Left colon (tissue), 2 donors: ENCODE measurements at places on chromosomes 2 and 18.
A peak's percentile ranks its signal among the peaks of the same experiment; 100 is the strongest.

- no peak for DNase-seq
Observed at GRCh38 chr2:151914989-151915628, 86.9 kb upstream of the ARL5A start.

DNA sequence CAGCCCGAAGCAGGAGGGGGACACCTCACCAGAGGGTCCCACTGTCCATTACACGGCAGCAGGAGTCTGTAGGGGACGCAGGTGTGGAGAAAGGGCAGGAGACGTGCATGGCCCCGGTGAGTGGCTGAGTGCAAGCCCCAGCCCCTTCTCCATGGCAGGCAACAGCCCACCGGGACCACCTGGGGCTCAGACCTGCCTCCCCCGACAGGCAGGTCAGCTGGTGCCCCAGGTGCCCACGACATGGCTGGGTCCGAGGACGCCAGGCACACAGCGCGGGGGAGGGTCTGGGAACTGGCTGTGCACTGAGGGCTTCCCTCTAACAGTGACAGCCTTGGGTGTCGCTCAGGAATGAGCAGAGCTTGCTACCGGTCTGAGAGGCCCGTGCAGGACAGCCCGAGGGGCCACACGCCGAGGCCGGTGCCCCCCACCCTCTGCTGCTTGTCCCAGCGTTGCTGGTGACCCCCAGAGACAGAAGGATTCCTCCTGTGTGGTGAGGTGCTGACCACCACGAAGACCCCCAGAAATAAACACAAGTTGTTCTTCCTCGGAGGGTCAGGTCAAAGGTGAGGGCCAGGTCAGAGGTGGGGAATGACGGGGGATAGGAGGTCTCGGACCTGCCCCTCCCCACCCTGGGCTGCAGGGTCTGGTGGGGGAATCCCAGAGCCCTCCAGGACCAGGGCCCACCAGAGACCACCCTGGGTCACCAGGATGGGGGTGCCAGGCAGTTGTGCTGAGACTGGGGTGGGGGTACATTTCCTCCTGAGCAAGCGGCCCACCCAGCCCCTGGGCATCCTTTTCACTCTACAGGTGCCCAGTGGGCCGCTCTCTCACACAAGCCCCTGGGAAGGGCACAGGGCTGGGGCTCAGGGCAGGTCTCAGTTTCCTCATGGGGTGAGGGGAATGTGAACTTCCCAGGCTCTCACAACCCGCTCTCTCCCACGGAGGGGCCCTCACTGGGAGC, 50.6 kb downstream of the SLC66A2 start:
- peak; percentile 20 for DNase-seq

DNA sequence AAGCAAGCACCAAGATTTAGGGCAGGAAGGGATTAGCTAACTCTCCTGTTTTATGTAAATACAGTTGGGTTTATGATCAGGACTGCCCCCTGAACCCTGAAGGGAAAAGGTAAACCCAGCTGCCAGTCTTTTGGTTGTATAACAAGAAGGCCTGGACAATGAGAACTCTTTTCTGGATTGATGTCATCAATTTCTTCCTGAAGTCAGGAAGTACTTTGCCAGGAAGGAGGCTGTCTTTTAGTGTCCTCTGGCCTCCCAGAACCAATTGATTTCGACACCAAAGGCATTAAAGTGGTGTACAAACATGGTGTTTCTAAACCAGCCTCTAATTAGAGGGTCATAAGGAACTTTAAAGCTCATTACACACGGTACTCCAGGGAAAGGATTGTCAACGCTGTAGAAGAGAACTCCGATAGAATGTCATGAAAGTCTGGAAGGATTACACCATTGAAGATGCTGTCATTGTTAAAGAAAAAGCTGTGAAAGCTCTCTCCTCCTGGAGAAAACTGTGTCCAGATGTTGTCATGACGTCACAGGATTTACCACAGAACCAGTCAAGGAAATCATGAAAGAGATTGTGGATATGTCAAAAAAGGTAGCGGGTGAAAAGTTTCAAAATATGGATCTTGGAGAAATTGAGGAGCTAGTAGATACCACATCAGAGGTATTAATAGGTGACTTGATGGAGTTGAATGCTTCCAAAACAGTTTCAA, 78.8 kb downstream of the ANKRD12 start:
- no peak for DNase-seq

DNA sequence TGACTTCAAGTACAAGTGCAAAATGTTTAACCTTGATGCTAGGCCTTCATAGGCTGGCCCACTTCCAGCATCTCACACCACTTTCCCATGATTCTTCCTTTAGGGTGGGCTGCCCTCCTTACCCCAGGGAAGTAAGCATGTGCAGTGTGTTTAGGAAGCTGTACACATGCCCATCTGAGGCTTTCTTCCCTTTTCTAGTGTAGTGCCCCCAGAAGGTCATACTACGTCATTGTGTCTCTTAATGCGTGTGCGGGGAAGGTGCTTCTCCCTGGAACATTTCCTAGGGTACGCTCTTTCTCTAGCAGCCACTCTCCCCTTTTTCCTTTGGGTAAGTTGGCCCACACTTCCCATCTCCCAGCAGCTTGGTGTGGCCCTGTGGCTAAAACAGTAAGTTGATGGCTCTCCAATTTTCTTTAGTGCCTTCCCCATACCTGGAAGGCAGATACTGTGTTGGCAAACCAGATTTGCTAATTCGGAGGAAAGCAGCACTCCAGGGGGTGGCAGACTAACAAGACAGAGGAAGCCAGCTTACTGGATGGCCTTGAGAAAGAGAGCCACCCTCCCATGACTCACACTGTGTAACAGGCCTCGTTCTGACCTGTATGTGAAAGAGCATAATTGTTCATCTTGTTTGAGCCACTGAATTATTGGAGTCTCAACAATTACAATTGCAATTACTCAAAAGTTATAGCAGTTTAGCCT, 1.1 kb upstream of the SULT6B1 start:
- no peak for DNase-seq

DNA sequence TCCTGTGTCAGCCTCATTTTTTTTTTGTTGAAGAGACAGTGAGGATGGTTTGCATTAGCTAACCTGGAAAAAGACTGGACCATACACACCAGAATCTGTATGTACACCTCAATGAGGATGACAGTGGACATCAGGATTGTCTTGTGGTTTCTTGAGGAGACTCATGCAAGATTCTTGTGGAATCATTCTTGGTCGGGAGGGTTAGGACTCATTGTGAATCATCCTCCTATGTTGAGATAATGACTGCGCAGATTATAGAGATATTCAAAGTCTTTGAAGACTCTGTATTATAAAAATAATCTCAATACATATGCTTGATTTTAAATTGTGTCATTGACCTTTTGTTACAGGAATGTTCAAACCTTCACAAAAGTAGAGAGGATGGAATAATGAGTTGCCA, 49.1 kb upstream of the DOCK10 start:
- no peak for DNase-seq

- DNase-seq = no peak
Observed at GRCh38 chr2:134083548-134083947, 170.3 kb upstream of the MGAT5 start.

- DNase-seq = no peak
Observed at GRCh38 chr2:132670496-132671150, 618 bp upstream of the LYPD1 start.

GRCh38 chr18:34808389-34808788, 98.3 kb downstream of the DTNA start:
- no peak for DNase-seq

DNA sequence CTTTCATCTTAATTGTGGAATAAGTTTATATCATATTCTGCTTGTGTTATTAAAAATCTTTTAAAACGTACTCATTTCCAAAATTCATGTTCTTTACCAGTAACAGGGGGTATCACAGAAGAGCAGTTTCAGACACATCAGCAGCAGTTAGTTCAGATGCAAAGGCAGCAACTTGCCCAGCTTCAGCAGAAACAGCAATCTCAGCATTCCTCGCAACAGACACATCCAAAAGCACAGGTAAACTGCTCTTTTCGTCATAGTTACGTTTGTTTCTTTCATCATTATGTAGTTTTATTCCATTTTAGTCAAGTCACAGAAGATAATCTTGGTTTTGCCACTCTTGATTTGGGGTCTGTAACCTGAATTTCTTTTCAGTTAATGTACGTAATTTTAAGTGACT, 93.5 kb upstream of the KIF5C start:
- no peak for DNase-seq

GRCh38 chr2:30374380-30374779, 72.7 kb upstream of the LCLAT1 start:
- DNase-seq = no peak

- no peak for DNase-seq
Observed at GRCh38 chr2:237154082-237154638, 68.5 kb downstream of the COPS8 start.

DNA sequence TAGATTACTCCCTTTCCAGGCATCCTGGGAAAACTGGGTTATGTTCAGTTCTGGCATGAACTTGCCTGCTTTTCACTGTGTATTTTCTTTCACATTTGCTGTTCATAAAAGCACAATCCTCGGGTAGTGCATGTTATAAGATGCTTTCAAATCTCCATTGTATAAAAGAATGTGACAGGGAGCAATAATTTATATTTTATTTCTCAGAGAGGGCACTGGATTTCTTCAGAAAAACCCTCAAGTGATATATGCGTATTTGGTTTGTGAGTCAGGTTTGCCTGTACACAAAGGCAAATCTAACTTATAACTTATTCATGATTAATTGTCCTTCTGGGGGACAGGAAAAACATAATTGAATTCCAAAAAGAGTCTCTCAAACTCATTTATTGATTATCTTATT, 440.7 kb upstream of the MMADHC start:
- no peak for DNase-seq

GRCh38 chr18:27636576-27637085, 451.5 kb upstream of the CHST9 start:
- no peak for DNase-seq

GRCh38 chr2:43210125-43210466, 16.3 kb downstream of the ZFP36L2 start:
- DNase-seq = no peak

DNA sequence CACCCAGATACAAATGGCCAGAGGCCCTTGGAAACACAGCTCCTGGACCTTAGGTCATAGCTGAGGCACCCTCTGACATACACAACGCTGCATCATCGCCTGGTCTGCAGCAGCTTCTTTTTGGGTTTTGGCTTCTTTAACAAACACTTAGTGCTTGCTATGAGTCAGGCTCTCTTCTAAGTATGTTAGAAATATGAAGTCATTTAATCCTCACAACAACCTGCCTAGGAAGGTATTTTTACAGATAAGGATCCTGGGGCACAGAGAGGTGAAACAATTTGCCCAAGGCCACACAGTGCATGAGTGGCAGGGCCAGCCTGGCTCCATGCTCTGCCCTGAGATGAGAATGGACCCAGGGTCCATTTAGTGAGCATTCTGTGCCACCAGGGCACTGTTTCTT, 96.6 kb downstream of the TMEM17 start:
- no peak for DNase-seq

GRCh38 chr18:46660957-46661749, 4.1 kb upstream of the LOXHD1 start:
- DNase-seq = no peak

DNA sequence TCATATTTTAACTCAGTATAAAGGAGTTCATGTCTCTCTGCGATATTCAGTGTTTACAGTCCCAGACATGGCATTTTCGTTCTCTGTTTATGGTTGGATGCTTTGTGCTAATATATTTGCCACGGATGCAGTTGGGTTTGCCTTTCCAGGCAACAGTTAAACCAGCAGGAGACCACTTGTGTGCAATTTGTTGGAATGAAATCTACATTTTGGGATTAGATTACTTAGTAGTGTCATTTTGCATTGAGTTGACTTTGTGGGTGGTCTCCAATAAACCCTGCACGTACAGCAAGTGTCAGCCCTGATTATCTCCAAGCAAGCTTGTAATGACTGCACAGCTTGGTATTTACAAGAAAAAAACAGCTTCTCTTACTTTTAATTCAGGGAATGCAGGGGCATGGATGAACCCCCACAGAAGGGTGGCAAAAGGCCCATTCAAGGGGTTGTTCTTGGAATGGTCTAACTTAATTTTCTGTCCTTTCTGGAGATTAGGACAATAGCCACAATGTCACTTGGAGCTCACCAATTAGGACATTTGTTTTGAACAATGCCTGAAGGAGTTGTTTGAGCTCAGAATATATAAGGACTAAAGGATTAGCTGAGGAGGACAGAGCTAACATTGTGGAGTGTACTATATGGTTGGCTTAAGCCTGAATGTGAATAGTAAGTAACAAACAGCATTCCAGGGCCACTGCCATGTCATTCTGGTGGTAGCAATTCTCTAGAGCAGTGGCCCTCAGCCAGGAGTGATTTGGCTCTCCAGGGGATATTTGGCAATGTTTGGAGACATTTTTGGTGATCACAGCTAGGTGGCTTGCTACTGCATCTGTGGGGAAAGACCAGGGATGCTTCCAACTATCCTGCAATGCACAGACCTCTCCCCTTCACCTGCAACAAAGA, 121.5 kb downstream of the SLC4A3 start:
- DNase-seq = no peak

GRCh38 chr2:227613272-227613660, 1.4 kb downstream of the SCYGR3 start:
- DNase-seq = peak; percentile 36

DNA sequence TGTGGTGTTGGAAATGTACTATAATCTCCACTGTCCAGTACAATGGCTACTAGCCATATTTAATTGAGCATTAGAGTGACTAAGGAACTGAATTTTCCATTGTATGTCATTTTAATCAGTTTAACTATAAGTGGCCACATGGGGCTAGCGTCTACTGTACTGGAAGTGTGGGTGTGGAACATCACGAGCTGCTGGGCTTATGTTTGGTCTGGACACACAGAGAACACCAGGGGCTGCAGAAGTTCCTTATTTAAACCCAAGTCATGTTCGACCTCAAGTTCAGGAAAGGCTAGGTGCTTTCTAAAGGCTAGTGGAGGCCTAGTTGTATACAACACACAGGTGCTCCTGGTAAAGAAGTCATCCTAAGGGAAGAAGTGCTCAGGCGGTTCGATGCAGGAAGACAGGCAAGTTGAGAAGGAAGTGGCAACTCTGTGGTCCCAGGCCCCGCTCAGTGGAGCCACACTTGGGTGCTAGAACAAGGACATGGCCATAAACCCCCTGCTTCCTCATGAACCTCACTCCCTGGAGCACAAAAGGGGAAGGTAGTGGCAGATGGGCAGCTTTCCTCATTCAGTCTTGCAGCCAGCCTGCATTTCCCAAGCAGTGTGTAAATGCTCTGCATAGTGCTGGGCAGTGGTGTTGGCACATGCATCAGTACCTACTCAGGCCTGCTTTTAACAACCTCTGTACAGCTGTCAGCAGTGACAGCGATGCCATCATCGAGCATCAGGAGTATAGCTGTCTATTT, 13.3 kb downstream of the LGALSL start:
- no peak for DNase-seq

- no peak for DNase-seq
Observed at GRCh38 chr2:231554327-231554726, 24.1 kb upstream of the NMUR1 start.

- DNase-seq = no peak
Observed at GRCh38 chr2:2926009-2926857, 451.4 kb downstream of the EIPR1 start.
